ENCODE measurements at places on chromosomes 16 and 17. TPM values are rescaled to one million over a fixed set of nuclear protein-coding genes. Genes with fewer than 3 reads are reported as not detected.

- no peak for DNase-seq
Observed at GRCh38 chr17:66549311-66549704, 246.9 kb downstream of the PRKCA start.

The ELMO3 gene
- 37.4 TPM for polyA plus RNA-seq

GRCh38 chr16:65743558-65743957 is 621.7 kb upstream of the CDH11 start:
- DNase-seq, result no peak

The HOXB2 gene
- 6.7 TPM for polyA plus RNA-seq
